Activated CD4-positive, alpha-beta T cell treated with anti-CD3 and anti-CD28 coated beads, Interleukin-2, amount 50 U/mL, for 4 hours (primary cell): ENCODE measurements at places on chromosomes 5 and 9.

GRCh38 chr5:169171515-169171914 is 129.4 kb downstream of the SLIT3 start:
- DNase-seq, result no peak

GRCh38 chr9:108142504-108143201 is 653.1 kb upstream of the KLF4 start:
- DNase-seq, result no peak

- DNase-seq, result no peak
These were observed 5.0 kb downstream of the ENTPD8 start for GRCh38 chr9:137435980-137436760.

DNA sequence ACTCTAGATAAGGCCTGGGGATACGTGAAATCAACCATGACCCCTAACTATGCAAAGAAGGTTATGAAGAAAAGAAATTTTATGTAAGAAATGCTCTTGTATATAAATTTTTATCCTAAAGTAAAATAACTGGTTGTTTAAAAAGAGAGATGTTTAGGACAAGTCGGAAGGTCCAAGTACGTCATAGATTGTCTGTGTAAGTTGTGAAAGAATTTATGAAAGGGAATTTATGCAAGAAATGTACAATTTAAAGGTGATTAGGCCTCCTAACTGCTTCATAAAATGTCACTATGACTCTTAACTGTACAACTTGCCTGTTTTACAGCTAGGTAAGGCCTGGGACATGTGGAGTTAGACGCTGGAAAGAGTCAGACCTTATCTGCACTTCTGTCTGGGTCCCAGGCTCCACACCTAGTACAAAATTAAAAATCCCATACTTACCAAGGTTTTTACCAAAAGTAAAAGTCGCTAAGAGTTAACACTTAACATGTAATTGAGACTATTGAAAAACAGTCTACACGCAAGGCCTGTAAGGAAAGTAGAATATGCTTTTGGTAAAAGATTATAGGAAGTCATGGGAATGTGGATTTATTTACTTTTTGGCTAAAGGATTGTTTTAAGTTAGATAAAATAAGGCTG is 77.4 kb downstream of the KIAA0825 start:
- DNase-seq, result no peak

- DNase-seq, result no peak
These were observed 293.9 kb upstream of the RIOK2 start for GRCh38 chr5:97476852-97477534.

DNA sequence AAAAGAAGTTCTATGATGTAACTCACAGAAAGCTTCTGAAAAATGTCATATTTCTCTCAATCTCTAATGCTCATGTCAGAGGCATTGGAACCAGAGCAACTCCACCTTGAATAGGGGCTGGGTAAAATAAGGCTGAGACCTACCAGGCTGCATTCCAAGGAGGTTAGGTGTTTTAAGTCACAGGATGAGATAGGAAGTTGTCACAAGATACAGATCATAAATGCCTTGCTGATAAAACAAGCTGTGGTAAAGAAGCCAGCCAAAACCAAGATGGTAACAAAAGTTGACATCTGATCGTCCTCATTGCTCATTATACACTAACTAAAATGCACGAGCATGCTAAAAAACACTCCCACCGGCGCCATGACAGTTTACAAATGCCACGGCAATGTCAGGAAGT is 411.1 kb upstream of the GRIA1 start:
- DNase-seq, result no peak
